ENCODE measurements at places on chromosomes 5 and 9.

- no peak for DNase-seq
Observed at GRCh38 chr5:65623482-65623881, 651 bp downstream of the TRIM23 start.

DNA sequence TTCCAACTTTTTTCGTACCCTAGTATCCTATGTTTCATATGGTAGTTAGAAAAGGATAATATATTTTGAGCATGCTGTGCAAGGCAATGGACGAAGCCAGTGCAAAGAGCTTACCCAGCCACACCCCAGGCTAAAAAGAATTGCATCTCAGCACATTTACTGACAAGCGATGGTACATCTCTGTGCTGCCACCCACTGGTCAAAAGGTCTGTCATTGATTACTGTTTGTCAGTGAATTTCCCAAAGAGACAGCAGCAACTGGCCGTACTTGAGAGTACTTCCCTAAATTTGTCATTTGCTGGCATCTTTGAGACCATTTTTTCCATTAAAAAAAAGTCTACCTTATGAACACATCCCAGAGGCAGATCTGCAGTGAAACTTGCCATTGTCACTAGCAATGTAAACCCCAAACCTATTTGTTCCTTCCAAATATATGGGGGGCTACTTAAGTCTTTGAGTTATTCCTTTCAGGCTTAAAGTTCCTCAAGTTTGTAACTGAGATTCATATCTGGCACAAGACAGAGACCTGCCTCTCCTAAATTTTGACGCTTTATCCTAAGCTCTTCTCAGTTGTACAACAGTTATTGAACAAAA is 184.3 kb downstream of the CTNND2 start:
- peak; percentile 4 for DNase-seq

DNA sequence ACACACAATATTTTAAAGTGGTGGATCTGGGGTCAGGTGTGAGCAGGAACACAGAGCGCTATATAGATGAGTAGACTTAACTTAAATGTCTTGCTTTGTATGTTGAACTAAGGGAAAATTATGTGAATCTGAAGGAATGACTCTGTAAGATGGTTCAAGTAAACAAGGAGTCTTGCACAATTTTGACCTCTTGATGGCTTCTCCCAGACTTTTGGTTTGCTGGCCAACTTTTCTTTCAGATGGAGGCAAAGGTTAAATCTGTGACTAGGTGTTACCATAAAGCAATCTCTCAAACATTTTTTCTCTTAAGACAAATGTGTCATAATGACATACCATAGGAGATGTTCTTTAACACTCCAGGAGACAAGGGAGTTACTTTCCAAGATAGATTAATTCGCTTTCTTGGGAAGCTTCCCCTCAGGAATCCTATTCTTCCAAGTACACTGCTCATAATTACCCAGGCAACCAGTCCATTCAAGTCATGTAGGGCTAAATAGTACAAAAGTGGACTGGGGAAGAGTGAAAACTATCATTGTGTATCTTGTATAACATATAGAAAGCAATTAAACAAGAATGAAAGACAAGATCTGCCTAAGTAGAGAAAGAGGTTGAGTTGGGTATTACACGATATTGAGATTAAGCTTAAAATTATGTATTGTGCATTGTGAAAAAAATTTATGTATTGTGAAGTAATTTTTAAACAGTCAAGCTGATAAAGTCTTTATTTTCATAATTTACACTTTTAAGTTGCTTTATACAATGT is 60.3 kb upstream of the SLC27A6 start:
- no peak for DNase-seq

GRCh38 chr9:135992486-135993408 is 31.6 kb upstream of the UBAC1 start:
- DNase-seq: peak; percentile 60

DNA sequence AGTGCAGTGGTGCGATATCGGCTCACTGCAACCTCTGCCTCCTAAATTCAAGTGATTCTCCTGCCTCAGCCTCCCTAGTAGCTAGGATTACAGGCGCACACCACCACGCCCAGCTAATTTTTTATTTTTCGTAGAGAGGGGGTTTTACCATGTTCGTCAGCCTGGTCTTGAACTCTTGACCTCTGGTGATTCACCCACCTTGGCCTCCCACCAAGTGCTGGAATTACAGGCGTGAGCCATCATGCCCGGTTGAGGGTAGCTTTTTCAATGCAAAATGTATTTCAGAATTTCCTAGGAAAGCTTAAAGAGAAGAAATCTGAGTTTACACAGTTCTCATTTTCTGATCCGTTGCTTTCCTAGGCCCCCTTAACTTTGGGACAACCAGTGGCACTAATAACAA is 15.7 kb downstream of the BDP1 start:
- no peak for DNase-seq

GRCh38 chr5:173296737-173297676 is 31.2 kb downstream of the STC2 start:
- DNase-seq: no peak

DNA sequence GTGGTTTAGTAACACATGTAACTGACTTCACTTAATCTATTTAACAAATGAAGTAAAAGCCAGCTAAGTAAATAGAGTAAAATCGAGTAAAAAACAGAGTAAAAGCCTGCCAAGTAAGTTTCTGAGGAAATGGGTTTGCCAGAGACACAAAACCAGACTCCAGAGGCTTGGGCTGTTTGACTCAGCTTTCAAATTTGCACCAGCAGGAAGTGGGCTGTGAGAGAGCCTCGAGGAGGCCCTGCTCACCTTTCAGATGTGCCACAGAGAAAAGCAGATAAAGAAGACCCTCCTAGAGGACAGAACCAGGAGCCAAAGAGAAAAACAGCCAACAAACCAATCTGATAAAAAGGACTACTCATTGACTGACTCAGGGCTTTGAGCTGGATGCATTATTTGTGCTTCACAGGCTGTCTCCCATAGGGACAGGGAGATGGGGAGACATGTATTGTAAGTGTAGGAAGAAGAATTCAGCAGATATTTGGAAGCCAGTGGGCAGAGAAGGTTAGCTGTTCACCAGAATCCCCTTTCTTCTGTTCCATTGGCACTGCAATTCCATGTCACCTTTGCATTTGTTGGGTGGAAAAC is 14.4 kb upstream of the AMACR start:
- no peak for DNase-seq

- peak; percentile 60 for DNase-seq
Observed at GRCh38 chr9:79572608-79573411, 1.0 kb downstream of the TLE4 start.
